ENCODE measurements at places on chromosomes 6 and 20.

GRCh38 chr6:42509256-42509655, 54.6 kb upstream of the UBR2 start:
- DNase-seq, result no peak

- no peak for DNase-seq
Observed at GRCh38 chr6:89974834-89975233, 80.6 kb downstream of the GJA10 start.

GRCh38 chr6:120779441-120779840, 554.8 kb downstream of the TBC1D32 start:
- no peak for DNase-seq

DNA sequence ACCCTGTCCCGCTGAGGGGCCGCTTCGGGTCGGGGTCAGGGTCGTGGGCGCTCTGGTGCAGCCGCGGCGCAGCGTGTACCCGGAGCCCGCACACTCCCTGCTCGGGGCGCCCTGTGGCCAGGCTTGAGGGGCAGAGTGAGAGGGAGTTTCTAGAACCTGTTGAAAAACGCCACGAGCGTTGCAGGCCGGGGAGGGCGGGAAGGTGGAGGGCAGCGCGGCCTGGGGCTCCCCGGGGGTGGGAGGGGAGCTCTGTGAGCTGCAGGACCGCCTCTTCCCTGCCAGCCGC, 539 bp upstream of the BHLHE23 start:
- DNase-seq, result no peak

GRCh38 chr6:156905801-156906200, 128.6 kb downstream of the ARID1B start:
- DNase-seq, result no peak

GRCh38 chr6:135534773-135535380, 37.3 kb upstream of the AHI1 start:
- DNase-seq, result no peak

DNA sequence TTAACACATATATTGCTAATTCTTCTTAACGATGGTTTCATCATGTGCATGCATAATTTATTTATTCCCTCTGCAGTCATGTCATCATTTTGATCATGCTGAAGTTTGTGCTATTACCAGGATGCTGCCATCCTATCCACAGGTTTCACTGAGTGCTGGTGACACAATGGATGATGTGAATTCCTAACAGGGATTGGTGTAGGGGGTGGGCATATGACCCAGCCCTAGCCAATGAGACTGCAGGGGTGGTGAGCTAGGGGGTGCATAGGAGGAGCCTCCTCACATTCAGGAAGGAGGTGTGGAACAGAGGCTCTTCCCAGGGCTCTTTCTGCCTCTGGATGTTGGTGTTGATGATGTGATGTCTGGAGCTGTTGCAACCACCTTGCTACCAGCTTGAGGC, 7.5 kb downstream of the CST5 start:
- DNase-seq, result no peak

- no peak for DNase-seq
Observed at GRCh38 chr6:95581073-95581472, 3.7 kb downstream of the MANEA start.

- no peak for DNase-seq
Observed at GRCh38 chr6:39344821-39345280, 22.3 kb upstream of the KCNK16 start.

- no peak for DNase-seq
Observed at GRCh38 chr6:7684843-7685242, 41.1 kb upstream of the BMP6 start.

- no peak for DNase-seq
Observed at GRCh38 chr20:40160097-40160550, 528.9 kb downstream of the MAFB start.

DNA sequence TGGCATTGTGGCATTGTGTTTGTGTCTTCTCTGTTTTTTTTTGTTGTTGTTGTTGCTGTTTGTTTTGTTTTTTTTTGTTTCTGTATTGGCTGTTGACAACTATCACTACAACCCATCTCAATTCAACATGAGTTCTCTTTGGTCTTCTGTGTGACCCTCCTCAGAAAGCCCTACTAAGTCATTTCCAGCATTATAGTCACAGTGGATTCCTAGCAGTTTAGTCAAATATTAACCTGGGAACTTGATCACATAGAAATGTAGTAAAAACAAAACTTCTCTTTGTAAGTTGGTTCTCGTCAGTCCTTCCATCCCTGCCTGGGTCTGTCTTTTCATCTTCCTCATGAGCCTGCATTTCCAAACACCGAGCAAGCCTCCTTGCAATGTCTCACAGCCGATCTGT, 16.8 kb downstream of the SLC17A2 start:
- DNase-seq, result no peak

GRCh38 chr6:69624944-69625343, 171.9 kb downstream of the LMBRD1 start:
- no peak for DNase-seq

DNA sequence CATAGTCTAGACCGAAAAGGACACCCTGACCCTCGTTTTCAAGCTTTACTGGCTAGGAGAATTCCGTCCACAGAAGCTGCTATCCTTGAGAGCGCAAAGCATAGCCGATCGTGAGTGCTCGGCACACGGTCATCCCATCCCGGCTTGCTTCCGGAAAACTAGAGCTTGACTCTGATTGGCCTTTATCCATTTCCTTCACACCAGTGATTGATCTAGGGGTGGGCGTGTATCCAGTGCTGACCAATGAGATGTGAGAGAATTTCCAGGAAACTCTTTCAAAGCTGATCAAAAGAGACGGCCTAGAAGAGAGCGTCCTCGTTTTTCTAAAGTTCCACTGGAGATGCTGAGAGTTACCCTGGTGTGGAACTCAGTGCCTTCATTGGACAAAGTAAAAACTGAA, 41.0 kb upstream of the NFATC2 start:
- DNase-seq, result no peak

DNA sequence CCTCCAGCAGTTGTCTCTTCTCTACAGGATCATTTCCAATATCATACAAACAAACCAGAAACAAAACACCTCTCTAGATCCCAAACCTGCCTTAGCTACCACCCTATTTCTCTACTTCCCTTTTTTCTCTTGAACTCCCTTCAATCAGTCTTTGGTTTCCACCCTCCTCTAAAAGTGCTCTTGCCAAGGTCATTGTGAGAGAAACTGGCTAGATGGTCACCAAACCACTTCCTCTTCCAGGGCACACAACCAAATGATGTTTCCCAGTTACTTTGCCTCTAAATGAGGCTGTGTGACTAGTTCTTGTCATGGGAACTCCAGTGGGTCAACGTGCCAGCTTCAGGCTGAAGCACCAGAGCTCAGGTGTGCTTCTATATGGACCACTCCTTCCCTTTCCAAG, 85.8 kb upstream of the ARMC2 start:
- no peak for DNase-seq

GRCh38 chr6:125639466-125640020, 109.9 kb upstream of the HEY2 start:
- DNase-seq, result no peak

GRCh38 chr6:56852260-56853010, 102.5 kb upstream of the BEND6 start:
- no peak for DNase-seq

- DNase-seq, result no peak
Observed at GRCh38 chr6:73234733-73235132, 9.4 kb upstream of the KHDC1L start.

DNA sequence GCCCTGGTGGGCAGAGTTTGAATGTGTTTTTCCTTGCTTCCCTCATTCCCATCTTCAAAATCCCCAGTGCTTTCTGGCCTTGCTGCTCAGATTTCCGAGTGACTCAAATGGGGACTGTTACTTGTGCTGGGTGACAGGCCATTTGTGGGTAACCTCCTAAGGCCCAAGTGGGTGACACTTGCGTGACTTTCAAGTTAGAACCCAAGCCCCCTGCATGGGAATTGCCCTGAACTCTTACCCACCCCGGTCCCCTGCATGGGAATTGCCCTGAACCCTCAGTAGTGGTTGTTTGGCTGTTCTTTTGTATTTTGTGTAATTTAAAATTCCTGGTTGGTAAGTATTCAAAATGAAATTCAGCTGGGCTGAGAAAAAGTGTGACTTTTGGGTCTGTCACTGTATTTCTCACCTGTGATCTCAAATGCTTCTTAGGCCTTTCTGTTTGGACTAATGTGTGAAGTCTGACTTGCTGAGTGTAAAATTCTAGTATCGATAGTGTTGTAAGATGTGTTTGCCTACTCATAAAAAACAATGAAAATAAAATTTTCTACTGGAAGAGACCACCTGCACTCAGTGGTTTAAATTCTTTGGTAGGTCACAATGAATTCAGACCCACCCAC, 12.4 kb upstream of the RBM38 start:
- DNase-seq, result no peak

DNA sequence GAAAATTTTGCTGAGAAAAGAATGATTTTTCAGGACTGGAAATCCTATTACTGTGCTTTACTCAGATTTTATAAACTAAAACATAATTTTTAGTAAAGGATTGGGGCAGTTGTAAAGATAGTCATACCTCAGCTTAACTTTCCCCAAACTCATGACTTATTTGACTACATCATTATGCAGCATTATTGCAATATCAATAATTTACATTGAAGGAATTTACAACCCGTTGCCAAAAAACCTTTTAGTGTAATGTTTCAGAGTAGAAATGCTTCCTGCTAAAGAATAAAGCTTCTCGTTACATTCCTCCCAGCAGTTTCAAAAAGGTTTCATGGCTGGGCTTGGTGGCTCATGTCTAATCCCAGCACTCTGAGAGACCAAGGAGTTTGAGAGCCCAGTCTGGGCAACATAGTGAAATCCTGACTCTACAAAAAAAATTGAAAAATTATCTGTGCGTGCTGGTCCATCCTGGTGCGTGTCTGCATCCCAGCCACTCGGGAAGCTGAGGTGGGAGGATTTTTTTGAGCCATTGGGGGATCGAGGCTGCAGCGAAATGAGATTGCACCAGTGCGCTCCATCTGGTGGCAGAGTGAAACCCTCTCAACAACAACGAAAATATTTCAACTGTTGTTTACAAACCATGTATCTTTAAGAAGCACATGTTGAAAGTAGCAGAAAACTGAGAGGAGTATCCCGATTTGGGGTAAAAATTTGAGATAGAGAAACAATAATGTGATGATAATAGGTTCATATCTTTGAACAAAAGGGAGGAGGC, 4.4 kb downstream of the AMD1 start:
- DNase-seq, result no peak

DNA sequence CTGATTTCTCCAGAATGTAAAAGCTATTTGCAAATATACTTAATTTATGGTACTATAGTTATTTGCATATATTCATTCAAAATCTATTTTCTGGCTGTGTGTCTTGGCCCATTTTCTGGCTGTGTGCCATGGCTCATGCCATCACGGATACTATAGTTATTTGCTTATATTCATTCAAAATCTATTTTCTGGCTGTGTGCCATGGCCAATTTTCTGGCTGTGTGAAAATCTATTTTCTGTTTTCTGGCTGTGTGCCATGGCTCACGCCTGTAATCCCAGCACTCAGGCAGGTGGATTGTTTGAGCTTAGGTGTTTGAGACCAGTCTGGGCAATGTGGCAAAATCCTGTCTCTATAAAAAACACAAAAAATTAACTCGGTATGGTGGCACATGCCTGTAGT, 28.9 kb upstream of the RIPK1 start:
- DNase-seq, result no peak

Measured in stimulated activated CD8-positive, alpha-beta memory T cell treated with anti-CD3 and anti-CD28 coated beads, Interleukin-15, amount 100 ng/mL, for 4 hours (primary cell).